ENCODE measurements at places on chromosomes 6 and 20. TPM values are rescaled to one million over a fixed set of nuclear protein-coding genes. Genes with fewer than 3 reads are reported as not detected.

GRCh38 chr6:11614534-11615213 lies 77.1 kb downstream of the TMEM170B start:
- no peaks in the 10 kb centered on the region for H3K36me3 ChIP-seq
- H3K27me3 ChIP-seq: no peaks in the 10 kb centered on the region
- DNase-seq: no peak
- no peak overlapping the region for H3K27ac ChIP-seq

- H3K36me3 ChIP-seq: no peaks in the 10 kb centered on the region
- DNase-seq: no peak
Observed at GRCh38 chr6:123213921-123214320, 217.9 kb downstream of the CLVS2 start.

- peaks cover 2% of the 10 kb centered on the region for H3K27me3 ChIP-seq
- no peak overlapping the region for H3K4me3 ChIP-seq
- DNase-seq: no peak
- peak overlapping the region; percentile 34 for H3K27ac ChIP-seq
Observed at GRCh38 chr6:35492258-35492973, 4.5 kb downstream of the TEAD3 start.

DNA sequence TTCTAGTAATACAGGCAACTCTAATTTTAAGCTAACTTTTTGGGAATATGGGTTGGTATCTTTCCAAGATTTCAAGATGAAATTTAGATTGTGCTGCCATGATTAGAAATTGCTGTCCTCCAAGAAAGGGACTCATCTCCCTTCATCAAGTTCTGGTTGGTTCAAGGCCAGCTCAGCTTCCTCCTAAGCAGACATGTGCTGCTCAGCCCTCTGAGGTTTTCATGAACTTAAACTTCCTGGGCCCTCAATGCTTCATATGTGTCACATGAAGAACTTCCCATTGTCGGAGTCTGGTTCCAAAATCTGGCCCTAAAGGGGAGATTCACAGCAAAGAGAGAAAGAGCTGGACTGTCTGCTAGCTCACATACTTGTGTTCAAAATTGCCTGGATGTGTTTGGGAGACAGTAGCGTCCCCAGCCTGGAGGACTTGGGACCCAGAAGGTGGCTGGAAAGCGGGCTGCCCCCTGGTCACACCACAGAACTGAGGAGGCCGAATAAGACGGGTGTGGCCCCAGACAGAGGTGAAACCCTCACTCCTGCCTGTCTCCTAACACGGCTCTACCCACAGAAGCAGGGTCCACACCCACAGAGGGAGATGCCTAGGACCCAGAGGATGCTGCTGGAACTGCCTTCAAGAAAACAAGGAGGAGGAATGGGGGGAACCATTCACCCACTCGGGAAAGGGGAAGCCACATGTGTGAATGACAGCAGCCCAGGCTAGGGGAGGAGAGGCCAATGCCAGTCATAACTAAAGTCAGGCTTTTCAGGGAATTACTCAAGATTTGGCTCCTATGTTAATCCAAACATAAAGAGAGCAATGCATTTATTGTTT lies 54.3 kb upstream of the GPR31 start:
- no peaks in the 10 kb centered on the region for H3K36me3 ChIP-seq
- H3K27ac ChIP-seq: no peak overlapping the region
- no peak for DNase-seq

DNA sequence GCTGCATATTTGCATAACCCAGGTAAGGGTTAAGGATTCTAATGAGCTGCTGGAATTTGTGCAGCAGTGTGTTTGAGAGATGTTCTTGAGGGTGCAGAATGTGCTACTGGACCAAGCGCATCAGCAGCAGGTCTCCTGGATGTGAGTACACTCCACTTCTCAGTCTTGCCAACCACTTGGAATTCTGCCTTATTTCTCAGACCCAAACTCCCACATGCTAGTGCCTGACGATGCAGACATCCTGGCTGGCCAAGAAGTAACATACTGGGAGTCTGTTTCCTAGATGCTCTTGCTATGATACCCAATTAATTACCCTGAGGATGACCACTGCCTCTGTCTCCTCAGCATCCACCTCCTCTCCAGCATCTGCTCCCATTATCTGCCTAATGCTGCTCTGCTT lies 186.6 kb downstream of the MOXD1 start:
- no peaks in the 10 kb centered on the region for H3K4me1 ChIP-seq
- H3K27me3 ChIP-seq: no peaks in the 10 kb centered on the region
- H3K36me3 ChIP-seq: no peaks in the 10 kb centered on the region
- no peak overlapping the region for H3K27ac ChIP-seq

DNA sequence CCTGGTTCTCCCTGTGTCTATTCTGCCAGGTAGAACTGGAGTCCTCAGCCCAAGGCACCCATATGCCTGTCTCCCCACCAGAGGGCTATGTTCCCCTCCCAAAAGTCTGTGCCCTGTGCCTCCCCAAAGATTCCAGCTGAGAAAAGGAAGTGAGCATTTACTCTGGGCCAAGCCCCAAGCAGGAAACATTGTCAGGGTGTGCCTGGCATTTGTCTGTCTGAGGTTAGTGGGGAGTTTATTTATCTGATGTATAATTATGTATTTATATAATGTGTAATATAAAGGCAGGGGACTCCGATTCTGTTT lies 5.6 kb downstream of the GDF5 start:
- H3K27ac ChIP-seq: no peak overlapping the region
- H3K27me3 ChIP-seq: no peaks in the 10 kb centered on the region
- H3K4me1 ChIP-seq: no peaks in the 10 kb centered on the region
- no peaks in the 10 kb centered on the region for H3K36me3 ChIP-seq
- no peak for DNase-seq

DNA sequence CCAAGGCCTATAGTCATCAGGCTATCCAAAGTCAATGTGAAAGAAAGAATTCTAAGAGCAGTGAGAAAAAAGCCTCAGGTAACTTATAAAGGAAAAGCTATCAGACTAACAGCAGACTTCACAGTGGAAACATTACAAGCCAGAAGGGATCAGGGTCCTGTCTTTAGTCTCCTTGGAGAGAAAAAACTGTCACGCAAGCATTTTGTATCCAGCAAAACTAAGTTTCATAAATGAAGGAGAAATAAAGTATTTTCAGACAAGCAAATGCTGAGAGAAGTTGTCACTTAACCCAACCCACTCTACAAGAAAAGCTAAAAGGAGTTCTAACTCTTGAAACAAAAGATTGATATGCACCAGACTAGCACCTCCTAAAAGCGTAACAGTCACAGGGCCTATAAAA lies 28.1 kb downstream of the CITED2 start:
- no peak for DNase-seq
- H3K27me3 ChIP-seq: no peaks in the 10 kb centered on the region
- no peak overlapping the region for H3K4me3 ChIP-seq
- no peaks in the 10 kb centered on the region for H3K4me1 ChIP-seq

- DNase-seq: no peak
- no peaks in the 10 kb centered on the region for H3K4me1 ChIP-seq
- no peaks in the 10 kb centered on the region for H3K27me3 ChIP-seq
- H3K4me3 ChIP-seq: no peak overlapping the region
Observed at GRCh38 chr6:53989504-53989903, 121.7 kb upstream of the MLIP start.

- H3K27ac ChIP-seq: no peak overlapping the region
- no peaks in the 10 kb centered on the region for H3K36me3 ChIP-seq
- no peak overlapping the region for H3K4me3 ChIP-seq
- no peak for DNase-seq
Observed at GRCh38 chr20:20317621-20318364, 50.1 kb upstream of the INSM1 start.

DNA sequence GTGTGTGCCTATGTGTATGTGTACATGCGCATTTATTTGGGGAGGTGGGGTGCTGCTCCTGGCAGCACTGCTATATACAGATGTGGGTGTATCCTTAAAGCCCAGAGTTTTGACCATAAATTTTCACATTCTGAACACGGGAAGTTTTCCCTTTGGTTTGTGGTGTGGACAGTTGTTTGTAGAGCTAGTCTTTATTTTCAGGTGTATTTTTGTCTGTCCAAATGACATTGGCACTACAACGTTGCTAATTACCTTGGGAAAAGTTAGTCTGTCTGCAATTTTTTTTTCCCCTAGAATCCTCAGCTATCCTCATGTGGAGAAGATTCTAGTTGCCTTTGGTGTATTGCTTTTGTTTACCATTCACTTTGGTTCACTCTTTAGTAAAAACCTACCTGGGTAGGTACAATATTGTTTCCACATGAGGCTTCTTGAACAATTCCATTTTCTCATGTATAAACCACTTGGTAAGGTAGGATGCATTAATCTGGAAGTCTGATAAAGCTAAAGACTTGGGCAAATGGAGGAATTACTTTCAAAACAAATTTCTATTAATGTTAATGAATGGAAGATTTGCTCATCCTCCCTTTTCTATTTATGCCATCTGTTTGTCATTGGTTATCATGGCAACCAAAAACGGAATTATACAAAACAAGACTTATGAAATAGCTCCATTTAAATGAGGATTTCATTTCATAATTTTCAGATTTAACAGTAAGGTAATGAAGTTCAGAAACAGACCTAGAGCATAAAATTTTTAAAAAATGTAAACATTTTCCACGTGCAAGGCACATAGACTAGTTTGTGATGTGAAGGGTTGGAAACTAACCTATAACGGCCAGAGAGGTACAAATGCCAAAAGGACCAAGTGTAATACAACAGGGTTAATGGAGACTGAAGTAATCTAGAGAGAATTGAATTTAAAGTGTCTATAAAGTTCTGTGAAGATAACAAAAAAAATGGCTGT lies 3.9 kb downstream of the CCN2 start:
- H3K4me1 ChIP-seq: no peaks in the 10 kb centered on the region
- H3K4me3 ChIP-seq: no peak overlapping the region
- no peaks in the 10 kb centered on the region for H3K36me3 ChIP-seq
- H3K27ac ChIP-seq: no peak overlapping the region
- no peaks in the 10 kb centered on the region for H3K27me3 ChIP-seq
- DNase-seq: no peak

GRCh38 chr6:16698997-16699868 lies 62.0 kb downstream of the ATXN1 start:
- H3K4me1 ChIP-seq: no peaks in the 10 kb centered on the region
- no peaks in the 10 kb centered on the region for H3K36me3 ChIP-seq
- H3K27ac ChIP-seq: peak overlapping the region; percentile 44
- no peak overlapping the region for H3K4me3 ChIP-seq

HRH3 gene
- total RNA-seq: not detected

RSPO3 gene
- 4.4 TPM for total RNA-seq

Measured in colonic mucosa (tissue), 4 donors.